ENCODE measurements at places on chromosomes 16 and 17.

DNA sequence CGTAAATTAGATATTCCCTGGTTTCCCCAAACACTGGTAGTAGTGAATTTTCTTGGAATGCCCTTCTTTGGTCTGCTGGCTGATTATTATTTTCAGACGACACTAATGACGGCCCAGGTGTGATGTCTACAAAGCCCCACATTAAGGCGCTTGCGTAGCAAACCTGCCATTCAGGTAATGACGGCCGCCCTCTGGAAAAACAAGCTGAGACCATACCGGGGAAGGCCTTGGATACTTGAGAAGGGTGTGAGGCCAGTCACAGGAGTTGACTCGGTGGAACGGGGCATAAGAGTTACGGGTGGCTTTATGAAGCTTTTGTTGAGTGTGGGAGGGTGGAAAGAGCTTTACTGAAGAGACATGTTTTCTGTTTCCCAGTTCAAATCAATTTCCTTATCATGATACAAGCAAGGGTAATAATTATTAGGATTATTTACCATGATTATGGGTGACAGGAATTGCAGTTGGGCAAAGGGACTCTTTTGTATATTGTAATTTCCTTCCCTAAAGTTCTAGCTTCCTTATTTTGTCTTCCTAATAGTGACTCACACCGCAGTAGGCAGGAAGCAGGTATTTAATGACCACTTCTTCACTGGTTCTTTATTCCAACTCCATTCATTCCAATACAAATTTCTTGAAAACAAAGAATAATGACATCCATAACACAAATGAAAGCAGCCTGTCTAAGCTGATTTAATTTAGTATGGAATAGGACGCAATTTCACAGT is 24.8 kb downstream of the KRT23 start:
- no peak for DNase-seq

DNA sequence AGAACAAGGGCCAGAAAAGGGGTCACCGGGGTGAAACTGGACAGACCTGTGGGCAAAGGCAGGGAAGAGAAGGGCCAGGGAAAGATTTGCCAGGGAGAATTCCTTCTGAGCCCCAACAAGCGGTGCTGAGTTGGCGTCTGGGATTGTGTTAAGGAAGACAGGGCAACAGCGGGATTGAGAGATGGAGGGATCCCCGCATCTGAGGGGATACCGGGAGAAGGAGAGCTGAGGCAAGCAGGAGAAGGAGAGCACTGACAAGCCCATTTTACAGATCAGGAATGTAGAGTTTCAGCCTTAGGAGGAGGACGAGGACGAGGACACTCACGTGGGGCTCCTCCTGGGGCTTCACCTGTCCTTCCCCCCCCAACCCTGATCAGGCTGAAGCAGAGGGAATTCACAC is 998 bp upstream of the ABCC3 start:
- DNase-seq: no peak

GRCh38 chr17:73474370-73474988 is 162.7 kb upstream of the CDC42EP4 start:
- peak; percentile 45 for DNase-seq

DNA sequence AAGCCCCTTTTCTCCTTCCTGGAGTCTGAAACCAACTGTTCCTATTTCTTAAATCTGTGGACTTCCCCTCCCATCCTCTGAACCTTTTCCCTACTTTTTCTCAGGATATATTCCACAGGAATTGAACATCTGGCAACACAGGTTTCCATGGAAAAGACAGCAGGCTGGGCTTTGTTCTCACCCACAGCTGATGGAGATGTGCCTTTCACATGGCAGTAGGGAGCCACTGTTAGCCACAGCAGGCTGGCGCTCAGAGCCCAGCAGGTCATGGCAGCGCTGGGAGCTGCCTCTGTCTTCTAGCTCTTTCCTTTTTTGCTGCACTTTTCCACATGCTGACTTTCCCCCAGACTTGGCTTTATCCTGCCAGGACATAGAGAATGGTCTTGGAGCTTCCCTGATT is 116.4 kb upstream of the NLRP1 start:
- no peak for DNase-seq

DNA sequence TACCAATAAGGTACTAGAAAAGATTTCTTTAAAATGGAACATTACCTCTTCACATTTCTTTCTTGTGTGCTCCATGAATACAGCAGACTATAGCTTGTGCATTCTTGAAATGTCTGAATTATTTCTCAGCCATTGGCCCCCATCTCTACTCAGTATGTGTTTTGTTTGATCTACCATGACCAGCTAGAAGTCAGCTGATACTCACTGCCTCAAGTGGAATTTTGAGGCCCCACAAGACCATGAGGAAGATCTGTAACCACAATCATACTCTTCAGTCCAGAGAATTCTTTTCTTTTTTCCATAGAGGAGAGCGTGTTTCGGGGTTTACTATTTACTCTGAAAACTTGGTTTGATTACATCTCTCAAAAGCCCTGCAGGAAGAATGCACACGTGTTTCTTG is 319.1 kb downstream of the TOX3 start:
- no peak for DNase-seq

- DNase-seq: no peak
These were observed 146.5 kb downstream of the MAP2K6 start for GRCh38 chr17:69560987-69561441.

GRCh38 chr17:10724546-10725195 is 5.2 kb downstream of the TMEM220 start:
- no peak for DNase-seq

DNA sequence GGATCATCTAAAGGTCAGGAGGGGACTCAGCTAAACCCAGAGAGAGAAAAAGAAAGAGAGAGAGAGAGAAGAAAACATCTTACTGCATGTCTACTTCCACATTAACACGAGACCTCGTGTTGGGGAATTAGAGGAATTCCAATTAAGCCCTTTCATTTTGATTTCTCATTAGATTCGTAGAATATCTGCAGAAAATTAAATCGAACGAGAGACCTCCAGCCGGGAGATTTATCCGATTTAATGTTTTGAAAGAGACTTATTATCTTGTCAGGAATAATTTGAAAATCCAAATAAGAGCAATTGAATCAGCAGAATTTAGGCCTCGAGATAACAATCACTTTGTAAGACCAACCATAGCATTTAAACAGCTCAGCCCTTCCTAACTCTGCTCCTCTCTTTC is 175.6 kb downstream of the ABCC12 start:
- no peak for DNase-seq

- DNase-seq: no peak
These were observed 86.3 kb upstream of the RCVRN start for GRCh38 chr17:9991351-9991750.

GRCh38 chr17:72268431-72268830 is 147.6 kb downstream of the SOX9 start:
- no peak for DNase-seq

DNA sequence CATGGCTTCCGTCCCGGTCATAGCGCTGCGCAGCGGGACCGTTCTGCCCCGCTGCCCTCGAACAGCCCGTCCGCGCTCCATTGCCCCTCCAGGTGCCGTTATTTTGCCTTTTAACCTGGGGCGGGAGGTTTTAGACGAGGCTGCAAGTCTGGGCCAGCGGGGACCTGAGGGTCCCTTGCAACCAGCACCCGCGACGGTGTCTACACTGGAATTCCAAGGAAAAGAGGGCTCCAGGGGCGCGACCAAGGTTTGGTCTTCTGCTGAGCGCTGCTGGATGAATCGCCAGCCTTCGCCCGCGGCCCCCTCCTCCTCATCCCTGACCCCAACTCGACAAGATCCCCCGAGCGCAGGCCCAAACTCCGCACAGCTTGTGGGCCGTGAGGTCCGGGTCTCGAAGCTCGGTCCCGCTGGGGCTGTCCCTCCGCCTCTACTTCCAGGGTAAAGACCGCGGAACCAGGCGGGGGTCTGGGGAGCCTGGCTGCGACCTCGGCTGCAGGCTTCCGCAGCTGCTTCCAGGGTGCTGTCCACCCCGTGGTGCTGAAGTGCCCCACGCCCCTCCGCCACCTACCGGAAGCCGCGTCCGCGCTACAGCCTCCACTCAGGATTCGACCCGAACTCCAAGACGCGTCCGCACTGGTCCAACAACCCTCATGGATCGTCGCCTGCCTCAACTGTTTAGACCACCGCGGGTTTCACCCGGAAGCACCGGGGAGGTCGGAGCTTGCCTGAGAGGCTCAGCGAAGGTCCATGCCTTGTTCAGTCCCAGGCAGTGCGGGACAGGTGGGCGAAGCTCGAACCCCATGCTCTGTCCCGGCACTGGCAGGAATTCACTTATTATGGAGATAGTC is 10.1 kb upstream of the CA4 start:
- DNase-seq: peak; percentile 74

Data from activated naive CD4-positive, alpha-beta T cell treated with anti-CD3 and anti-CD28 coated beads for 36 hours (primary cell).